ENCODE measurements at places on chromosomes 13 and 19.

- peak; percentile 59 for DNase-seq
Observed at GRCh38 chr19:53254411-53255341, at the start of gene ZNF677. Gene ZNF677, minus strand, starts transcription at chr19:53254873. Its CDS starts 3,323 bp downstream, at chr19:53251550.

DNA sequence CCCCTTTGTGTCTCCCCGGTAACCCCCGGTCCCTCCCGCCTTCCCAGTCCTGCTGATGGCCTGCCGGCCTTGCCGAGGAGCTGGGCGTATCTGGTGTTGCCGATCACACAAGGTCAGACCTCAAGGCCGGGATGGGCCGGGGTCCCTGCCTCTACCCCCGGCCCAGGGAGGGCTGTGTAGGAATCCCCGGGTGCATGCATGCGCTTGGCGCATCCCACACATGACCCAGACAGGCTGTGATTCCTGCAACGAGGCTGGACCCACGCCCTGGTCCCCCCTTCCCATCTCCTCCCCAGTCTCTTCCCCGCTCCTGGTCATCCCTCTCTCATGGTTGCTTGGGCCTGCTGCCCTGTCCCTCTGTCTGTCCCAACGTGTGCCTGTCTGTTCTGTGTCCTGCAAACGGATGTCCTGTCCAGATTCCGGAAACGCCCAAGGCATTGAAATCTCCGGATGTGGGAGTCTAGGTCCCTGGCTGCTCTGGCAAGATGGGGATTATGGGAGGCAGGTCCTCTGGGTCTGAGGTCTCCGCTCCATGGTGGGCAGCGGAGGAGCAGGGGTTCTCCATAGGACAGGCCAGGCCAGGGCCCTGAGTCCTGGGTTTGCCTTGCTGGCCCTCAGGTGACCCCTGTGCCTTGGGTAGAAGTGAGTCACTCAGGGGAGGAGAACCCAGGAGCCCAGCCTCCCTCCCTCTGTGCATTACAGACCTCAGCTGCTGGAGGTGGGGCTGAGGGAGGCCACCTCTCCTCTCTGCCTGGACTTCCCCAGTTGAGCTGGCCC is 1.6 kb downstream of the PKN1 start:
- DNase-seq, result no peak

GRCh38 chr19:5984600-5984999 is 6.7 kb upstream of the RANBP3 start:
- DNase-seq, result no peak

- no peak for DNase-seq
Observed at GRCh38 chr13:77702366-77702765, 4.9 kb downstream of the SLAIN1 start.

- no peak for DNase-seq
Observed at GRCh38 chr19:7924241-7924640, 1.7 kb downstream of the CTXN1 start.

- no peak for DNase-seq
Observed at GRCh38 chr19:28426110-28426729, 786.7 kb downstream of the UQCRFS1 start.

DNA sequence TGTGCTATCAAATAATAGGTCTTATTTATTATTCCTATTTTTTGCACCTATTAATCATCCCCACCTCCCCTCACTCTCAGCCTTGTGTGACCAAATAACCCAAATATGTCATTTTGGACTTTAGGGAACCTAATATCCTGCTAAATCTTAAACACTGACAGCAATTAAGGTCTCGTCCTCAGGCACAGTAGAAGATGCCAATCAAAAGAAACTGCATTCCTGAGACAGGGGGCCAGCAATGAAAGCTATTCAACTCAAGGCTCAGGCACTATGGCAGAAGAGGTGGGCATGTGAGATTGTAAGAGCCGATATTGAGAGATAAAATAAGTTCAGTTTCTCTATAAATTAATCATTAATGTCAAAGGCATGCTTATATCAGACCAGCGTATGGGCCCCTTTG is 1437.7 kb upstream of the PCDH9 start:
- DNase-seq, result no peak

GRCh38 chr13:39099231-39099630 is 61.0 kb downstream of the NHLRC3 start:
- DNase-seq, result no peak

DNA sequence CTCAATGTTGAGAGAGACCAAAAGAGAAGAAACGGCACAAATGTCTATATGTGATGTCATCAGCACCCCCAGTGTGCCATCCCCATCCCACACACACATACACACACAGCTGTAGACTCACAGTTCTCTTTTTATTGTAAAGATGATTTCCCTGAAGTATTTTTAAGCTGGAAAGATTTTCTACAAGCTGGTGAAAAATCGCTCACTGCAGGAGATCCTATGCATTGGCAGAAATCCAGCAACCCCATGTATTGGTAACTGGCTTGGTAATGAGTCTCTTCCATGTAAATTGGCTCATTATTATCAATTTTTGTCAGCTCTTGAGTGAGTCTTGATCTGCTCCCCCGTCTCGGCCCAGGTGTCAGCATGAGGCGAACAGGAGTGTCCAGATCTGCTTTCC is 107.1 kb upstream of the UQCRFS1 start:
- no peak for DNase-seq

DNA sequence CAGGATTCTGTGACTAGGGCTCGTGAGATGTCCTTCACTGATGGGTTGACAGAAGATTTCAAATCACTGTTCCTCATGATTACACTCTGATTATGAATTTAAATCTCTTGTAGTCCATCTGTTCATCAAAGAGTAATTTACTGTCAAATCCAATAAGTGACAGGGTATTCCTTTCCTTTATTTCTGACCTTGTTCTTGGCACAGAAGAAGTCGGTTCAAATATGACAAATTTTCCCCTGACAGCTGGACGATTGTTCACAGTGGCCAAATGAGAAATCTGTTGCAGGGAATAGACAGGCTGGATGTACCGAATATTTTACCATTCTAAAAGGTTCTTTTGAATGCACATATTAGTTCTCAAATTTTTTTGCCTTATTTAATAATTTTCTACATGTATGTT is 767.3 kb upstream of the GPC6 start:
- no peak for DNase-seq

DNA sequence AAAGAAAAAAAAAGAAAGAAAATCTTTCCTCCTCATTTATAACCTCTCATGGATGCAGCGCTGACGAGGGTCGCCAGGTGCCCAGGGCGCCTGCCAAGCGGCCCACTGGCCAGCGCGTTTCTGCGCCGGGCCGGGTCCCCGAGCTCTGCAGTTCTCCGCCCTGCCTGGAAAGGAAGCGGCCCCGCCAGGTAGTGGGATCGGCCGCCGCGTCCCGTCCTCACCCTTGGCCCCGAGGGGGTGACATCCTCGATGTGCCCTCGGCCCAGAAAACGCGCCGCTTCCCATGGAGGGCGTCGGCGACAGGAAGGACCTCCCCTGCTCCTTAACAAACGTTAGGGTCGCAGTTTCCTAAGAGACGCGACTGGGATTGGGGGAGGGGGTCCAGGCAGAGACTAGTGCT is 56.9 kb downstream of the ZNF726 start:
- no peak for DNase-seq

DNA sequence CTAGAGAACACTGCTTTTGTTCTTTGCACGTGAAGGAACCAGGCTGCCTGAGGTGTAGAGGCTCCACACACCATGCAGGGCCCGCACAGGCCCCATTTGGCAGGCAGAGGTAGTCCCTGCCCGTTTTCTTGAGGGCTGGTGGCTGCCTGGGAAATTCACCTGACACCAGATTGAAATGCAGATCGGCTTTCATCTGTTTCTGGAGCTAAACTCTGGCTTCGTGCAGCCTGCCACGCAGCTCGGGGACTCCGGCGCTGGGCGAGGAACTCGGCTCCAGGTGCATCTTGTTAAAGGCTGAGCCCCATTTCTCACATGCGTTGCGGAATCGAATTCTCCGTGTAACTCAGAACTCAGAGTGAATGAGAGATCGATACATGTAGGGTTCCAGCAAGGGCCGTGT is 37.7 kb downstream of the ATP11A start:
- no peak for DNase-seq
